ENCODE measurements at places on chromosomes 12 and 14.

DNA sequence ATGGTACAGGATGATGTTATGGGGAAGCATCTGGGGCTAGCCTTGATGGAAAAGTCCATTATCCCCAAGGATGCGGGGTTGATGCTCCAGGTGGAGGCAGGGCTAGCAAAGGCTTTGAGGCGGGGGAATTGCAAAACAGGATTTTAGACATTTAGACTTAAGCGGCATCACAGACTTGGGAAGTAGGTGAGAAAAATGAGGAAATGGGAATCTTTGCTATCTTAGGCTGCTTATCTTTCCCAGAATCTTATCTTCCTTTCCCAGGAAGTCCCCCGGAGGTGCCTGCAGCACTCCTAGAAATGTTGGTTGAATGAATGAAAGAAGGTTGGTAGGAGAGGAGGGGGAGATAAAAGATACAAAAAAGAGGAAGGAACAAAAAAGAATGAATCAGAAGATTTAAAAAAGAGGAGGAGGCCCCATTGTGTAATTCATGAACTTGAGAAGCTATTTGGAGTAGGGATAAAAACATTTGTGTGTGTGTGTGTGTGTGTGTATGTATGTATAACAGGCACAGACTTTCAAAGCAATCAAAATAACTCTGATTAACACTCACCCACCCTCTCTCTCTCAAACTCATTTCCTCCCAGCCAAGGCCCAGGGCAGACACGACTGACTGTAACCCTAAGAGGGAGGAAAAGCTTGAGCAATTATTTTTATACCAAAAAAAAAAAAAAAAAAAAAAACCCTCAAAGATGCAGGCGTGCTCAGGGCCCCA, 62.5 kb upstream of the TBX3 start:
- no peak for DNase-seq

DNA sequence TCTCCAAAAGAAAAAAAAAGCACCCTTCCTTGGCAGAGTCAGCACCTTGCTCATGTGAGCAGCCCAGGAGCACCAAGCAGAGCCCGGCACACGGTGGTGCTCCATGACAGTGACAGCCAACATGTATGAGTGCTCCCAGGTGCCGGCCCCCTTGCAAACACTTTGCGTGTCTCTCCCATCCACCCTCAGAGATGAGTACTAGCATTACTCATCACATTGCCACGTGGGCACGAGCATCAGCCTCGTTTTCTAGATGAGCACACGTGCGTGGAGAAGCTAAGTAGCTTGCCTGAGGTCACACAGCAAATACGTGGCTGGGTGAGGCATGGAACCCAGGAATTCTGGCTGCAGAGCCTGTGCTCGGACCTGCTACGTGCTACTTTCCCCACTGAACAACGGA, 177.9 kb upstream of the PRMT8 start:
- DNase-seq, result no peak

DNA sequence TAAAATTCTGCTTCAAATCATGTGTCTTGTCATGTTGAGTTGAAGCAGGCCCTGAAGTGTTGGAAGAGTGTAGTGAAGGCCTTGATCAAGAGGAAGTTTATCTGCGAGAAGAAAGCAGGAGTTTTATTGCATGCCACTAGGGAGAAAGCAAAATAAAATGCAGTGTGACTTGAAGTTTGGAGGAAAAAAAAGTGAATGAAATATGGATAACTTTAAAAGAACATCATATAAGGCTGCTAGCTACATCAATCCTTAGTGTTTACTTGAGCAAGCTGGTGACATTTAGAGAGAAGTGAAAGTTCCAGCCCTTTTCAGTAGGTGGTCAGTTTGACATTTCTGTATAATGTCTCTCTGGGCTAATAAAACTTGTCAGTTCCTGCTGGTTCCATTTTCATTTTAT, 841.1 kb downstream of the TMTC2 start:
- DNase-seq, result no peak

DNA sequence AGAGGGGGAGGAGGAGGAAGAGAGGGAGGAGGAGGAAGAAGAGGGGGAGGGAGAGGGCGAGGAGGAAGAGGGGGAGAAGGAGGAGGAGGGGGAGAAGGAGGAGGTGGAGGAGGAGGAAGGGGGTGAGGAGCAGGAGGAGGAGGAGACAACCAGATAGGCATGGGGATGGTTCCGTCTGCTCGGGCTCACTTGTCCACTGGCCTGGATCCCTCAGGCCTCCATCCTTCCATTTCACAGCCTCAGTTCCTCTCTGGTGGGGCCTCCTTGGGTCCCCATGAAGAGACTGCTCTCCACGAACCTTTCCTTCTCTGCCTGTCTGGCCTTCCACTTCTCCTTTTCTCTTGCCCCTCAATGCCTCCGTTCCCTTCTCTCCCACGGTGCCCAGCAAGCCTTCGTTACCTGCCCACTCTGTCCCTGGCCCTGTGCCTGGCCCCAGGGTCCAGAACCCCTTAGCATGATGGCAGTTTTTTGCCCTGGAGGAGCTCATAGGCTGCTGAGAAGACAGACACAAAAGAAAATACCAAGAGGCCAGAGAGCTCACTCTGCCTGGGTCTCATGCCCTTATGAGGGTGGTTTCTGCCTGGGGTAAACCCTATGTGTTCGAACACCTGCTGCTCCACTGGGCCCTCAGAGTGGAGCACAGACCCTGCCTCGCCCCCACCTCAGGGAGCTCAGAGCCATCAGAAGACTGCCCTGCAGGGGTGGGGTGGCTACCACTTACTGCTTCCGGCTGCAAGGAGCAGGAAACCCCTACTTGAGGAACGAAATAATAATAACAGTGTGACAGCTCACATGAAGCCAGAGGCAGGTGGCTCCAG, 11.7 kb upstream of the CACNA2D4 start:
- DNase-seq, result no peak

GRCh38 chr14:93011650-93012325, 88.8 kb downstream of the CHGA start:
- DNase-seq, result no peak

- no peak for DNase-seq
Measured at GRCh38 chr12:31533470-31533869, 57.5 kb downstream of the DENND5B start.

DNA sequence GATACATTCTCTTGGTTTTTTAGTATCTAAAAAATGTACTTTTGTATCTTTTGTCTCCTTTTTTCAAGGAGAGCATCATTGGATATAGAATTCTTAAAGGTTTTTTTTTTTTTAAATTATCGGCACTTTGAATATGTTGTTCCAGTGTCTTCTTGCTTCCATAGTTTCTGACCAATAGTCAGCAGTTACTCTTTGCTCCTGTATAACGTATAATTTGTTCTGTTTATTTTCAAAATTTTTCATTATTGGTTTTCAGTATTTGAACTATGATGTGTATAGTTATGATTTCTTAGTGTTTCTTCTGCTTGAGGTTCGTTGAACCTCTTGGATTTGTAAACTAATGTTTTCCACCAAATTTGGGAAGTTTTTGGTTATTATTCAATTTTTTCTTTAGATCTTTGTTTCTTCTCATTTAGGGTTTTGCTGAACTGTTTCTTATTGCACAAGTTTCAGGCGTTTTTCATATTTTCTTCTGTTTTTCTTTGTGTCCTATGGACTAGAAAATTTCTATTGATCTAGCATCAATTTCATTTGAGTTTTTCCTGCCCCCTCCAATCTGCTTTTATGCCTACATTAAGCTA, 93.9 kb downstream of the PLBD1 start:
- no peak for DNase-seq

DNA sequence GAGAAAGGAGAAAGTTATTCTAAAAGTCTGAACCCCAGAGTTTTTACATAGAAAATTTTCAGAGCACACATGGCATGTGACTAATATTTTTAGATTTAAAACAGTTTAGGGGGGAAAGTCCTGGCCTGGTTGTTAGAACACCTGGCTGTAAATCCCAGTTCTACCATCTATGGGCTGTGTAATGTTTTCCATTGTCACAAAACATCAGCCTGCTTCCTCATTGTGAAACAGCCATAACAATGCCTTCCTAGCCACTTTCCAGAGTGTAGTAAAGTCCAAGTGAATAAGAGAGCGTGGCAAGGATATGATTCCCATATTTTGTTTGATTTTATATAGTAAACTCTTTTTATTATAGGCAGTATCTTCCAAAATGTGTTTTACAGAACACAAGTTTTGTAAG, 310.0 kb upstream of the DCN start:
- no peak for DNase-seq

DNA sequence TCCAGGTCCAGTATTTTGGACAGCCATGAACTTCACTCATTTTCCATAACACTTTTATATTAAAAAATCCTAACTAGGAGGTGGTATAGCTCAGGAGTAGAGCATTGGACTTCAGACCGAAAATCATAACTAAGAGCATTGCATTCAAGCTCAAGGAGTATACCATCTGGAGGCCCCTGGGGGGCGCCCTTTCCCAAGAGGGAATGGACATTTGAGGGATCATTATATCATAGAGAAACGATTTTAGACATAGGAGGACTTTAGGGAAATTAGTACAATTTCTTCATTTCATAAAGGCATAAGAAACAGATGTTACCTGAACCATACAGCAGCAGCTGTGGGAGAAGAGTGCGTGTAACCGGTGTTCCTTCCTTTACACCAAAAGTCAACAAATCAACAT, 5.2 kb upstream of the ATG14 start:
- no peak for DNase-seq

DNA sequence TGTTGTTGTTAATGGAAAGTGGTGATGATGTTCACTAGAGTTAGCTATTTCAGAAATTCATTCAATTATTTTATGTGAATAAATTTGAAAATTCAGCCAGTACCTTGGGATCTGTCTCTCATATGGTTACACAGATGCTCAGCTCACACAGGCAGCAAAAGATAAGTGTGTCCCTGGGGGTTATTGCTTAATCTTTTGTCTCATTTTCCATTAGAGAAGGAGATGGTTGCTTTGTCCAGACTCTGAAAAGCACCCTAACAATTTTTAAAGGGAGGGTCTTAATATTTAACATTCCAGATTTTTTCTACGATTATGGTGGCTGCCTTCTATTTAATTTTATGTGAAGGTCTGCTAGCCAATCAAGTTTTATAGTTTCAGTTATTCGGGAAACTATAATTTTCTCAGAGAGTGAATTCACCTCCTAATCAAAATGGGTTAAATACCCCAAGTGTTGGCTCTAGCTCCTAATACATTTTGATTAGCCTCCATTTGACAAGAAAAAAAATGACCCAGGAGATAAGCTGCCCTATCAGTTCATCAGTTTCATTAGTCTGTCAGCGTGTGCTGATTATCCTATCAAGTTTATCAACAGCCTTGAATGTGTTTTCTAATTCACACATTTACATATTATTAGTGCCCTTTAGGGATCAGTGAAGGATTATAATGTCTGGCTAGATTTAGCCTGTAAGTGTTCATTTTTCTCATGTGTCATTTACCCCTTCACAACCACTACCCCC, 282.1 kb downstream of the TMTC2 start:
- no peak for DNase-seq

DNA sequence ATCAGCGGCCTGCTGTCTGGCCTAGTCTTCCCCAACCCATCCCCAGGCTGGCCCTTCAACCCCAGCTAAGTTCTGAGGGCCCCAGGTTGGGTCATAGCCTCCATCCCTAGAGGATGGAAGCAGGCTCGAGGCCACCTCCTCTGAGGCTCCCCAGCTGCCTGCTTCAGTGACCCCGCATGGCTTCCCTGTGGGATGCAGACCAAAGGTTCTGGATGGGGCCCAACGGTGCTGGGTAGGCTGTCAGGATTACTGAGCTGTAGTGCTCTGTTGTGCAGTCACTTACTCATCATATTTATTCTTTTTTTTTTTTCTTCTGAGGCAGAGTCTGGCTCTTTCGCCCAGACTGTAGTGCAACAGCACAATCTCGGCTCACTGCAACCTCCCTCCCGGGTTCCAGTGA, 92.0 kb downstream of the IRF2BPL start:
- DNase-seq, result no peak

DNA sequence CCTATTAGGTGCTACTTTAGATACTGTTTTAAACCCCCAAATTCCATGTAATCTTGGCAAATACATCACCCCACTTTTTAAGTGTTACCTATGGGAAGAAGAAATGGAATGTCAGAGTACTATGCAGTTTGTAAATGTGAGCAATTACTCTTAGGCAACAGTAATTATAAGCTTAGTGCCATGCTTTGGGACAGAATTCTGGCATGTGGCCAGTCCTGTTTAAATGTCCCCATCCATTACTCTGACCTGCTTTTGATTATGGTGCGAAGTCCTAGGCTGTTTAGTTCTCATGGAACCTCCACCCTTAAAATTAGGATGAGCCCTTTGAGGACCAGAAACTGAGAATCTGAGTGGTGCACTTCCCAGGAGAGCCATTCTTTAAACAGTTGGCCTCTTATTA, 321.4 kb upstream of the RGS6 start:
- no peak for DNase-seq

DNA sequence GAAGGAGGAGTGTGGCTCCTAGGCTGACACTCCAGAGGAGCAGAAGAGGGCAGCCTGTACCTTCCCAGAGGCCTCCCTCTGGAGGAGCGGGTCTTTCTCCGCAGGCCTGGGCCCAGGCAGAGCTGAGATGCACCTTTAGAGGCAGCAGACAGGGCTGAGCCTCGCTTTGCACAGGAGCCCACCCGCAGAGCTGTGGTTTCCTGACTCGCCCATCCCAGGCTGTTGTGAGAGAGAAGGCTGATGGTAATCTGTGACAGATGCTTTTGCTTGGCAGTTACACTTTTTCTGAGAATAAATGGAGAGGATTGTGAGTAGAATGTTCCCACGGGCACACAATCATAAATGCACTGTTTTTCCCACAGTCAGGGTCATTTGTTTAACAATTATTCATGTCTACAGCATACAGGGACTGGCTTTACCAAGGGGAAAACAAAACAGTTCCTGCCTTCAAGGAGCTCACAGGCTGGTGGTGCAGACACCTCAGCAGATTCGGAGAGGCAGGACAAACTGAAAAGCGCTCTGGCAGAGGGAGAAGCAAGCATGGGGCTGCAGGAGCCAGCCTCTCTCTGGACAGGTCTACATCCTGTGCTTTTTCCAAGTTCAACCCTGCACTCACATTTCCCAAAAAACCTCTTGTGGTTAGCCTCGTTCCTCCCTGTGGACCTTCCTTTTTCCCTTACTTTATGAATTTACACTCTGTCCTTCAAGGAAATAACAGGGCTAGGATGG, 13.9 kb downstream of the EVL start:
- DNase-seq, result no peak

DNA sequence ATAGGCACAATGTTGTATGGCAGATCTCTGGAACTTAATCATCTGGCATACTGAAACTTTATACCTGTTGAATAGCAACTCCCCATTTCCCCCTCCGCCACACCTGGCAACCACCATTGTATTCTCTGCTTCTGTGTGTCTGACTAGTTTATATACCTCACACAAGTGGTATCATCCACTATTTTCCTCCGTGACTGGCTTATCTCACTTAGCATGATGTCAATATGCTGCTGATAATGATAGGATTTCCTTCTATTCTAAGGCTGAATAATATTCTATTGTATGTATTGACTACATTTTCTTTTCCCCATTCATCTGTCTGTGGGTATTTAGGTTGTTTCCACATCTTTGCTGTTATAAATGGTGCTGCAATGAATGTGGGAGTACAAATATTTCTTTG, 21.5 kb downstream of the BRMS1L start:
- DNase-seq, result no peak

- no peak for DNase-seq
Measured at GRCh38 chr12:33671676-33672075, 232.1 kb upstream of the SYT10 start.

Measured in NCI-H1436 treated with DMSO at 0.1 percent for 48 hours (cell line).